ENCODE measurements at places on chromosomes 11 and 22. TPM values are rescaled to one million over a fixed set of nuclear protein-coding genes. Genes with fewer than 3 reads are reported as not detected.

BCO2 gene
- total RNA-seq, result 1.4 TPM

RFPL1 gene
- not detected for total RNA-seq

SEPTIN5 gene
- not detected for total RNA-seq

MPEG1 gene
- total RNA-seq, result not detected

HEPACAM gene
- not detected for total RNA-seq

TBX1 gene
- not detected for total RNA-seq

- DNase-seq, result no peak
Observed at GRCh38 chr22:37409459-37410050, 17.7 kb downstream of the ELFN2 start.

DNA sequence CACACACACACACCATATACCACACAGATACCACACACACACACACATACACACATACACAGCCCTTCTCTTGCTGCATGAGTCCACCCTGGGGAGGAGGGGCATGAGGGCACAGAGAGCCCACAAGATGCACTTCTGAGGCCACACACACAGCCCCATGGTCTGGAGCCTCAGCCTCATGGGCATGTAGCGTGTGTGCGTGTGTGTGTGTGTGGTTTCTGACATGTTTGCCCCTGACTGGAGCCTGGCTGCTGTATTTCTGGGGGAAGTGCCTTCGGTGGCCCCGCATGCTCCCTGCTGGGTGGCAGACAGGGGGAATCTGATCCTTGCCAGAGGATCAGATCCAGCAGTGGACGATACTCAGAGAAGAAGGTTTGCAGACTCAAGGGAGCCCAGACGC lies 97.0 kb upstream of the PRR5 start:
- no peak for DNase-seq

- DNase-seq, result no peak
Observed at GRCh38 chr11:104999721-105000120, 23.2 kb downstream of the CASP5 start.
